ENCODE measurements at places on chromosomes 3 and 15.

DNA sequence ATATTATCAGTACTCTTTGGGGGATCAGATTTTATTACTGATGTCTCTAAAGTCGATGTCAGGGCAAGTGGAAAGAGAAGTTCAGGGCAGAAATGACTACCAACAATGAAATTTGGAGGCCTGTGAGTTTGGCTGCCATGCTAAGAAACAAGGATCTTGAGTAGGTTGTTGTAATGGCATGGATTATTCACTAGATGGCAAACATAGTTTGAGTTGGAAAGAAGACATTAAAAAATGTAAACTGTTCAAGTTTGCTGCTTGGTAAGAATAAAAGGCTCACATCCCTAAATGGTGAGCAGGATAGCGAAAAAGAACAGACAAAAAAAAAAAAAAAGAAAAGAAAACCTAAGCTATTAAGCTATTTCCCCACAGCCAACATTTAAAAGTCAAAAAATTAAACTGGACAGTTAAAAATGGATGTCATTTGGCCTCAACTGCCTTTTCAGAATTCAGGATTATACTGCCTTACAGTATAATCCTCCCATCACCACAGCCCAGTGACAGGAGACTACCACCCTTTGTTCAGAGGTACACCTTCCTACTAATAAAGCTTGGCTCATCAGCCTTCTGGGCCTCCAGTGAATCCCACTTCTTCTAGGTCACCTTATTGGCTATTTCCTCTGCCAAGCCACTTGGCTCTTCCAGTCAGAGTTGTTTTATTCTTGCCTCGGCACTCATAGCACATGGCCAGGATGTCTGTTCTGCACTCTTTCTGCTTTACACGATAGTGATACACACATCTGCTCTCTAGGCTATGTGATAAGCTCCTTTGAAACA is 163.7 kb downstream of the PLD1 start:
- no peak for DNase-seq

DNA sequence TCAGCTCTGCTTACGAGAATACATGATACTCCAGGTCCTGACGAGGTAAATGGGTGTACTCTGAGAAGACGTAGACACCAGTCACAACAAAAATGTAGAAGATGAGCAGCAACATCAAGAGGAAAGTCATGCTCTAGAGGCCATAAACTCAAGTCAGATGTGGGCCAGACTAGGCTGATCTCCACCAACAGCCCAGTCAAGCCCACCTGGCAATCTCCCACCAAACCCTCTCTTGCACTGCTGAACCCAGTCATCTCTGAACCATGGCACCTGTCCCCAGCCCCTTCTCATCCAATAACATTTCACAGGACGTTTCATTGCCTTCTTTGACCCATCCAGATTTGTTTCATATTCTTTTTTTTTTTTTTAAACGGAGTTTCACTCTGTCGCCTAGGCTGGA is 10.8 kb upstream of the PDIA3 start:
- DNase-seq, result no peak

DNA sequence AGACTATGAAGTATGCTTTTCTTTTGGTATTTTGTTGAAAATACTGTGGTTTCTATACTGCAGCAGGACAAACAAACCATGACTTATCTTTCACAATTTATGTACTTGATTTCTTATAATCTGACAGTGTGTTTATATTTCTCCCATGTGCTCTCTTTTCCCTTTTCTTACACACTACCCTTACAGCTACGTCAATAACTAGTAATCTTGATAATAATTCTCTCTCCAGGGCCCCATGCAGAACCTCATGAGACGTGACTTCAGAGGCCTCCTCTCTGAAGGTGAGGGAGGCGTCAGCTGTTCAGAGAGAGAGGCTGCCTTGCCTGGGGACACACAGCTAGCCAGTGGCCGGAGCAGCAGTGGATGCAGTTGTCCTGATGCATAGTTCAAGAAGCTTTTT is 35.9 kb downstream of the KY start:
- DNase-seq, result no peak

GRCh38 chr3:47984075-47984728 is 32.0 kb downstream of the MAP4 start:
- DNase-seq, result no peak

- DNase-seq, result no peak
Measured at GRCh38 chr3:162569314-162569713, 1072.7 kb downstream of the OTOL1 start.

GRCh38 chr3:64170270-64170669 is 55.0 kb downstream of the PRICKLE2 start:
- no peak for DNase-seq

GRCh38 chr3:66933233-66933632 is 64.9 kb upstream of the KBTBD8 start:
- no peak for DNase-seq
